Stimulated activated CD4-positive, alpha-beta T cell treated with anti-CD3 and anti-CD28 coated beads, Interleukin-4, amount 100 ng/mL, for 24 hours (primary cell): ENCODE measurements at places on chromosomes 11 and 22.

- DNase-seq: no peak
Observed at GRCh38 chr11:91295591-91295990, 929.0 kb upstream of the FAT3 start.

DNA sequence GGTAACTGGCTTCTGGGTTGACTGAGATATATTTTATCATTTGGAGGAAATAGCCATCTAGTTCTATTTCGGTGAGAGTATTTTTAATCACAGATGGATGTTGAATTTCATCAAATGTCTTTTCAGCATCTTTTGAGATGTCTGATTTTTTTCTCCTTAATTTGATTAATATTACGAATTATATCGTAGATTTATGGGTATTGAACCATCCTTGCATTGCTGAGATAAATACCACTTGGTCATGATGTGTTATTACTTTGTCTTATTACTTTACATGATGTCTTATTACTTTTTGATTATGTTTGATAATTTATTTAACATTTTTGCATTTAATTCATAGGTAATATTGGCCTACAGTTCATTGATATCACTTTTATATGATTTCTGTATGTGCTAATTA is 78.8 kb upstream of the PARVA start:
- DNase-seq: no peak

DNA sequence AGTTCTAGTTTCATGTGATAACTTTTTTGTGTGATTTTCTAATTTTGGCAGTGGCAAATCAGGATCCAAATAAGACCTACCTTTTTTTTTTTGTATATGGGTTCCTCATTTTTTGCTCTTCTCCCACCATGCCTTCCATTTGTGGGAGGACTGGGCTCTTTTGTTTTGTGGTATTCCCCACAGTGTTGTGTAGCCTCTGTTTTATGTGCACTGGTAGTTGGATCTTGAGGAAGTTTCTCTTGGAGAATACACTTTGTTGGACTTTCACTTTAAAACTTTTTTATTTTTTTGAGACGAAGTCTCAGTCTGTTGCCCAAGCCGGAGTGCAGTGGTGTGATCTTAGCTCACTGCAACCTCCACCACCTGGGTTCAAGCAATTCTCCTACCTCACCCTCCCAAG is 39.7 kb downstream of the PPP6R3 start:
- no peak for DNase-seq

DNA sequence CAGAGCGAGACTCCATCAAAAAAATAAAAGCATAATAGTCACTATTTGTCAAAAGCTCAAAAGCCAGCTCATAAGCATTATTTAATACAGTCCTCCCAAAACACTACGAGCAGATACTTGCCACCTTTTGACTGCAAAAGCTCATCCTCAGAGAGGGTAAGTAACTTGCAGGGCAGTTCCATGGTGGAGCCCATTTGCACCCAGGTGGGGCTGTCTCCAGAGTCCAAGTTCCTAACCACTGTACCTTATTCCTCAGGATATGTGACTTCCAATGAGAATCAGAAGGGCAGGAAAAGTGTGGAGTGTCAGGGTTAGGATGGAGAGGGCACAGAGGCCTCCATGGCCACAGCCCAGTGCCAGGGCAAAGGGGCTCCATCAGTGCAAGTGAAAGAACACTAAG is 28.6 kb upstream of the POU2AF1 start:
- DNase-seq: no peak

- DNase-seq: no peak
Observed at GRCh38 chr11:125465255-125465654, 30.8 kb downstream of the FEZ1 start.

GRCh38 chr22:38696606-38697424 is 3.9 kb downstream of the JOSD1 start:
- peak; percentile 66 for DNase-seq
